ENCODE measurements at places on chromosomes 6 and 20.

GRCh38 chr6:47478233-47479139, 897 bp downstream of the CD2AP start:
- no peak for DNase-seq

- DNase-seq: no peak
These were observed 283.5 kb downstream of the KHDC1L start for GRCh38 chr6:72941751-72942150.

DNA sequence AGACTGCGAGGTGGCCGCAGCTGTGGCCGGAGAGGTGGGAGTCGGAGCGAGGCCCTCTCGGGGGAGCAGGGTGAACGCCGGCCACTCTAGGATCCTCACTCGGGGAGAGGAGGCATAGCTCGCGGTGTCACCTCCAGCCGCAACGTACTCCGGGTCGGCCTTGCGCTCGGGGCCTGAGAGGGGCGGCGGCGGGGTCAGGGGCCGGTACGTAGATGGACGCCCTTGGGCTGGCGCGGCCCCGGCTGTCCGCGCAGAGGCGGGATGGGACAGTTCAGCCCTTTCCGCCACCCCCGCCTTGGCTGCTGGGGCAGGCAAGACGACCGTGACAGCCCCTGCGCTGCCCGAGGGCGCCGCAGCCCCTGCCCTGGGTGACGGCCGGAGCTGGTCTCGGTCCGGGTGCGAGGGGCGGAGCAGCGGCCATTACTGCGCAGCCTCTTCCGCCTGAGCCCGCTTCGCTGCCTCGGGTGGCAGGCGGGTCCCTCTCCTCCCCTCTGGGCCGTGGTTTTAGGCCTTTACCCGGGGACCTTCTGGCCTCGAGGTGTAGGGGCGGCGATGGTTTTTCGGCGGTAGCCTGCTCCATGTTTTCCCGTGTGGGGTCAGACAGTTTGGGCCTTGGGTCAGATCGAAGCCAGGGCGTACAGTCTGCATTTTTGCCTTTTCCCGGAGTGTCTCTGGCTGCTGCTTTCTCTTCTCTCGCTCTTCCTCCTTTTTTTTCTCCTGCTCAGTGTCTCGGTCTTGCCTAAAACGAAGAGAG, 405 bp downstream of the RNF146 start:
- no peak for DNase-seq

DNA sequence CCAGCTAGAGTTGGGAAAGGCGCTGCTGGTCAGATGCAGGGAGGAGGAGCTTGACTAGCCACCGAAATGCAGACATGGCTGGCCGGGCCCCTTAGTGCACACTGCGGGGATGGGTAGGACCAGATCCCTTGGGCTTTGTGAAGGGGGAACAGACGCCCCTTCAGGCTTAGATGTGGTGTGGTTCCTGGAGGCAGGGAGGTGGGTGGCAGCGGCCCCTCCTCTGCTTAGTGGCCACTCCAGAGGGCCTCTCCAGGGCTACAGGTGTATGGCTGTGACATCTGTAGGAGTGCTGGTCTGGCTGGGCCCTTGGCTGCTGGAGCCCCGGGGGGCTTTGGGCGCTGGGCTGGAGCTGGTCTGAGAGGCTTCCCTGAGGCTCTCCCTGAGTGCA, 5.9 kb downstream of the CCND3 start:
- DNase-seq: no peak

- DNase-seq: no peak
These were observed 44.2 kb downstream of the MYLK4 start for GRCh38 chr6:2706558-2706957.

GRCh38 chr6:45293306-45293705, 34.8 kb upstream of the RUNX2 start:
- DNase-seq: no peak

DNA sequence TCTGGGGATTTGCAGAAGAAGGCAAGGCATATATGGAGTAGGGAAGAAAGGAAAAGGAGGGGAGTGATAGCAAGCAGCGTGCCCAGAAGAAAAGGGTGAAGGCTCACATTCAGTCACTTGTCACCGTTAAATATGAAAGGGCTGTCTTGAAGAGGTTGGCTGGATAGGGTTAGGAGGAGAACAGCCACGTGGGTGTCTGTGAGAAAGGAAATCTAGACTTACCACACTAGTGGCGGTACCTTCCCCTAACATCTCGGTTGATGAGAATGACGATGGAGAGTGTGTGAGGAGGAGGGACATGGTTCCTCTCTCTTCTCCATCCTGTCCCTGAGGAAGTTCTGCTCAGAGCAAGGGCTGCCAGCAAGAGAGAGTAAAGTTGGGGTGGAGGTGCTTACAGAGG, 74.3 kb upstream of the CCN6 start:
- DNase-seq: no peak

DNA sequence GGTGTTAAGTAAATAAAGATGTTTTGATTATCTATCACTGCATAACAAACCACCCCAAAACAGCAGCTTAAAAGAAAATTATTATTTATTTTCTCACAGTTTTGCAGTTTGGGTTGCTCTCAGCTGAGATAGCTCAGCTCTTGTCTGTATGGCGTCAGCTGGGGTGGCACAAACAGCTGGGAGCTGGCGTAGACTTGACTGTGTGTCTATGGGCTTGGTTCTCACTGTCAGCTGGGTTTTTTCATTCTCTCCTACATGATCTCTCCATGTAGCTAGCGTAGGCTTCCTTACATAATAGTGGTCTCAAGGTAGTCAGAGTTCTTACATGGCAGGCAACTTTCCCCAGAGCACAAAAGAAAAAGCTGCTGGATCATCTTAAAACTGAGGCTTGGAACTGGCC, 6.5 kb upstream of the TMEM74B start:
- DNase-seq: no peak

GRCh38 chr20:56656632-56657031, 27.5 kb downstream of the TFAP2C start:
- no peak for DNase-seq

DNA sequence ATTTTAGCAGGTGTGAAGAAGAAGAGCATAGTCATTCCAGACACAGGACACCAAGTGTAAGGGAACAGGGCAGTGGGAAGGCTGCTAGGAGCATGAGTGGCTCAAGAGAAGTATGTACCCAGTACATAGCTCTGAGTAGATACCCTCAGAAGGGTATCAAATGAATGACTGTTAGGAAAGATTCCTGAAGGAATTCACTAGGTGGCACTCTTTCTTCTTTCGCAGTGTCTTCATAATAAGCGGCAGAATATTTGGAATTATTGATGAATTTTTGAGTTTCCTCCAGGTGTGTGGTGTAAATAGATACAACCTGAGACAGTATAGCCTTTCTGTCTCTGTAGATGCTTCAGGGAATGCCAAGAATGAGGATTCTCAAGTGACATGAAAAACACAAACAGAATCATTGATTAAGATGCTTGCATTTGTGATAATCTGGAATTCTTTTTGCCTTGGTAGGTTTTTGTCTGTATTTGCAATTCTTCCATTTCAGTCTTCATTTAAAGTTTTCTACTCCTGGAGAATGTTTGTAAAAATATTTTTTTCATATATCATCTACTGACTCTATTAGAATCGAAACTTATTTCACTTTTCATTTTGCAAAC, 264.3 kb upstream of the RIMS1 start:
- no peak for DNase-seq

GRCh38 chr6:163284151-163284550, 130.4 kb upstream of the QKI start:
- no peak for DNase-seq

GRCh38 chr6:51387907-51388306, 569.2 kb downstream of the TFAP2B start:
- DNase-seq: no peak

DNA sequence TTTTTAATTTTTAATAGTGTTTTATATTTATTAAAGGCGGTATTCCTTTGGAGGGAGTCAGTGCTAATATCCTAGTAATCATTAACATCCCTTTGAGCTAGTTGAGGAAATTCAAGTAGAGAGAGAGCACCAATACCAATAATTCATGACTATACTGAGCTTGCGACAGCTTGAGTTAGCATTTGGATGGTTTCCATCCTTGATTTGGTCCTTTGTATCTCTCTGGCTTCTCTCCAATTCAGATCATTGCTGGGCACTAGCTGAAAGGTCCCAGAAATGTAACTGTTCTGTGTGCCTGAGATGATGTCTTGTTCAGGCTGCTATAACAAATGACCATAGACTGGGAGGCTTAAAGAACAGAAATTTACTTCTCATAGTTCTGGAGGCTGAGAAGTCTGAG, 77.0 kb downstream of the RNF144B start:
- no peak for DNase-seq

GRCh38 chr6:30744054-30744805, at the start of gene IER3:
Gene IER3, minus strand, starts transcription at chr6:30744547. Its CDS starts 29 bp downstream, at chr6:30744518.
- no peak for DNase-seq

DNA sequence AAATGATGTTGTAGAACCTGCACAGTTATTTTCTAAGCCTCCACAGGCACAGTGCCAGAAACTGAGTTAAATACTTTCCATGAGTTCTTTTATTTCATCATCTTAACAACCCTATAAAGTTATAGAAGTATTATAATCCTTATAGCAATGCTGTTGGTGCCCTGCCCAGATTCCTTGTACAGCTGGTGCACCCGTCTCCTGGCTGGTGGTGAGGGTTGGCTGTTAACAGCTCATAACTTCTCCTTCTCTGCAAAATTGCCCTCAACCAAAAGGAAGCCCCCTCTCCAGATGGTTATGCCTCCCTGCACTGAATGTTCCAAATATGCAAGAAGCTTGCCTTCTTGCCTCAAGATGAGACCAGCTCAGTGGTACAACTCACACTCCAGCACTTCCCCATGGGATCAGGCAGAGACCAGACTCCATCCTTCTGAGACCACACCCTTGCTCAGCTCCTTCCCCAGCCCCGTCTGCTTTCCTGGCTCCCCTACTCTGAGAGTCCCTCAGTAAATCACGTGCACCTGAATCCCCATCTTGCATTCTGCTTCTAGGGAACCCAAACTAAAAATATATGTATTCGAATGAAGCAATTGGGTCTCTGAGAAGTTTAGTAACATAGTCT, 304.4 kb upstream of the PLCB4 start:
- DNase-seq: no peak

DNA sequence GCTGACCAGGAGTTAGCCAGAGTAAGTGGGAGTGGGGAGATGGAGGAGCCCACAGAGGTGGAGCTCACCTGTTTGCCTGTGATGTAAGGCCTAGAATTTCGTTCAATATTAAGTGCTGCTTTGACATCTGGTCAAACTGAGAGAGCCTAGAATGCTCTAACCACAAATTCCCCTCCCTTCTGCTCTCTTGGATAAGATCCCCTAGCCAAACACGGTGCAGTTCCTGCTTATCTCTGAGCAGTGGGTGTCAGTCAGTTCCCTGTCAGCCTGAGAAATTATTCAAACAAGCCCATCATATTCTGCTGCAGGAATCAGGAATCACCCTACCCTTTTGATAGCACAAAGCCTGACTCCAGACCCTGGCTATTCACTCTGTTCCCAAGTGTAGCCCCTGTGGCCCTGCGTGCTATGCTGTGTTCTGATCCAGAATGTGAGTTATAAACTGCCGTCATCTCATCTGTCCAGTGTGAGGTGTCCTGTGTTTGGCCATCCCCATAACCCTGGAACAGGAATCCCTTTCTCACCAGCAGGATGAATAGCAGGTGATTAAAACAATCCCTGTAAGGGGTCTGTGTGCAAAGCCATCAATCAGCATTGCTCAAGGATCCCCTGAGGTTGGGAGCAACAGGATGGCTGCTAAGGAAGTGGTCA, 31.8 kb upstream of the ZNF133 start:
- DNase-seq: no peak

GRCh38 chr6:167152862-167153261, 4.9 kb downstream of the GPR31 start:
- DNase-seq: no peak
